GM04503 (cell line): ENCODE measurements at places on chromosomes 11 and 22.

DNA sequence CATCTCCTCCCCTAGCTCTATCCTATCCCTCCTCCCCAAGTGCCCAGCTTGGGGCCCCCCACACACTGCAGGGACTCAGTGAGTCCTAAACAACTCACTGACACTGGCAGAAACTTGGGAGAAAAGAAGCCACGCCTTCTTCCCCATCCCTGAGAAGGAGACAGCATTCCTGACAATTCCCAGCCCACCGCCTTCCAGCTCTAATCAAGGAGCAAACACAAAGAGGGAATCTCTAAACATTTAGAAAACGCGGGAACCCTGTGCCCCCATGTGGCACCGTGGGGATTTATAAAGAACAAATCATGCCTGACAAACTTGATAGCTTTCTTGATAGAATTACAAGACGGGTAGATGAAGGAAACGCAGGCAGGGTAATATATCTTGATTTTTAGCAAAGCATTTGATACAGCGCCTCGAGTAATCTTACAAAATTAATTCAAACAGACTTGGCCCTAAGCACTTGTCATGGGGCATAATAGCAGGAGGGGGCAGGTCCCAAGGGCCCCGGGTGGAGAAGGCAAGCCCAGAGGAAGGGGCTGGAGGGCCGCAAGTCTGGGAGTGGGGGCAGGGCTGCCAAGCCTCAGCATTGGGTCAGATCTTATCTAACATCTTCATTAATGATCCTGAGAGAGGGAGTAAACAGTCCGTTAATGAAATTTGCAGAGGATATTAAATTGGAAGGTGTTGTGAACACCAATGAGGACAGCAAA, 4.5 kb downstream of the CHST1 start:
- DNase-seq, result no peak

DNA sequence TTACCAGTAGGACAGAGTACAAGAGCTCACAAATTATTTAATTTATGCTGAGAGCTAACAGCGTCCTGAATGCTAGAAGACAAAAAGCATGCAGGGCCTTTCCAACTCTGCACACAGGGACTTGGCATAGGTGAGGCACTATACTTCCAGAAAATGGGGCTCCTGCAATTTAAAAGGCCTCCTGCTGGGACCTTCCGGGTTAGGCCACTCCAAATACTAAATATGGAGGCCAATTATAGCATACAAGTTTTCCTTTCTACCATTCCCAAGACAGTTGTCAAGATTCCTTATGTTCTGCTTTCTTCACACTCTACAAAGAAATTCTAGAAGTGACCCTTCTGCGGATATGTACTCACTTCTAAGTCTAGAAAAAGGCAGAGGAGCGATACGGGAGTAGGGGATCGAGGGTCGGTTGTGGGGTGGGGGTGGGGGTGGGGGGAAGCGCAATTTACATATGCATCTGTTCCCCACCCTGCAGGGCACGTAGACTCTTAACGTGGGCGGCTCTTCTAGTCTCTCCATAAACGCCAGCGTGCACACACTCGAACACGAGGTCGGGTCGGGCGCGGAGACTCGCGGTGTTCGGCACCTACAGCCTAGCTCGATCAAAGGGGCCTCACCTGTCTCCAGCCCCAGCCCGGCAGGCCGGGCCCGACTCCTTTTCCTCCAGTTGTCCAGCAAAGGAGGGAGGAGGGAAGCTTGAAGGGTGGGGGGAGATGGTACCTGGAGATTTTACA, 728 bp downstream of the DCUN1D5 start:
- DNase-seq, result no peak

GRCh38 chr22:32020117-32020516, 22.9 kb upstream of the SLC5A1 start:
- DNase-seq, result peak; percentile 53

DNA sequence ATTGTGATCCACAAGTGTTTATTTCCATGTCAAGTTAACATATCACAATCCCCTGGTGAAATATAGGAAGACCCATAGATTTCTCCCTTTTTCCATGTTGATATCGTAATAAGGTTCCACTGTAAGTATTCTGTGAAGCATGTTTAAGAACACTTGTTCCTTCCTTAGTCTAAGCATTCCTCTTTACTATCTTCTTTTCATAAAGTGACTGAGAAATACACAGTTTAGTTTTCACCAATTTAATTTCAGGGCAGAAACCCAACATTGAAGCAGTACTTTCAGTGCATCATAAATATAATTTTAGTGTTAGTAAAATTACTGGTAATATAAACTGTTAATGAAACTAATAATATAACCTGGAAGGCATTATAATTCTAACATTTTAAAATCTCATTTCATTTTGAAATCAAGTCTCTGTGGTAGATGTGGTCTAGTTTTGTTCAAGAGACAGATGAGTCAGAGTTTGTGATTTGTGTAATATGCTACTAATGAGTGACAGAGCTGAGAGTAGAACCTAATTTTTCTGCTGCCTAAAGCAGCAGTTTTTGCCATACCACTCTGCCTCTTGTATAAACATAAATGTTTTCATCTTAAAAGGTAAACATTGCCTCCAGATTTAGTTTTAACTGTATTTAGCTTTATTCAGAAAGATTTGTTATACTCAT, 79.4 kb downstream of the ATM start:
- DNase-seq, result no peak

- no peak for DNase-seq
These were observed 242.0 kb downstream of the METTL15 start for GRCh38 chr11:28350216-28350615.

GRCh38 chr22:19998991-19999820, 17.4 kb downstream of the ARVCF start:
- DNase-seq, result no peak

DNA sequence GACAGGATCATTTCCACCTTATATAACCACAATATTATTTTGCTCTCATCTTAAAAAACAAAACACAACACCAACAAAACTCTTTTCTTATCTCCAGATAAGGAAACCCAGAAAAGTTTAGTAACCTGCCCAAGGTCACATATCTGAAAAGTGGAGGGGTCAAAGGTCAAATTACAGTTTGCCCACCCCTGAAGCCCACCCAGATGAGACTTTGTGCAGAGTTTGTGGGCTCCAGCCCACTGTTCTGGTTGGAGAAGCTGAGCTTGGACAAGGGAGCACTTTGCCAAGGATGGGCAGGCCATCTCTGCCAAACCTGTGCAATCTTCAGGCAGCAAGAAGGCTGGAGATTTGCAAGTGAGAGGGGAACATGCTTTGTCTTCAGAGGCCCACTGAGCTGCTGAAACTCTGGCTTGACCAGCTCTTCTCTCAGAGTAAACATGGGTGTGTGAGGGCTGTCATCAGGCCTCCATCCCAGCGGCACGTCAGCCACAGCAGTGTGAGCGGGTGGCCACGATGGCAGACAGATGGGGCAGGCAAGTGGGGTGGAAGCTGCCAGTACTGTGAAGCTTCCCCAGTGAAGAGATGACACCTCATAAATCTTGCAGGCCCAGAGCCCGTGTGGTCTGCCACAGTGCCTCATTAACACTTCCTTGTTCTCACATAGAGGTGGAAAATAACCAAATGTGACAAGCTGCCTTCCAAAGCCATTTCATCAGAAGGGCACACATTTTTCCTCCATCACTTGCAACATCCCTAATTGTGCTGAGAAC, 111.8 kb downstream of the CCDC81 start:
- DNase-seq, result no peak
